ENCODE measurements at places on chromosomes 3 and 15.

DNA sequence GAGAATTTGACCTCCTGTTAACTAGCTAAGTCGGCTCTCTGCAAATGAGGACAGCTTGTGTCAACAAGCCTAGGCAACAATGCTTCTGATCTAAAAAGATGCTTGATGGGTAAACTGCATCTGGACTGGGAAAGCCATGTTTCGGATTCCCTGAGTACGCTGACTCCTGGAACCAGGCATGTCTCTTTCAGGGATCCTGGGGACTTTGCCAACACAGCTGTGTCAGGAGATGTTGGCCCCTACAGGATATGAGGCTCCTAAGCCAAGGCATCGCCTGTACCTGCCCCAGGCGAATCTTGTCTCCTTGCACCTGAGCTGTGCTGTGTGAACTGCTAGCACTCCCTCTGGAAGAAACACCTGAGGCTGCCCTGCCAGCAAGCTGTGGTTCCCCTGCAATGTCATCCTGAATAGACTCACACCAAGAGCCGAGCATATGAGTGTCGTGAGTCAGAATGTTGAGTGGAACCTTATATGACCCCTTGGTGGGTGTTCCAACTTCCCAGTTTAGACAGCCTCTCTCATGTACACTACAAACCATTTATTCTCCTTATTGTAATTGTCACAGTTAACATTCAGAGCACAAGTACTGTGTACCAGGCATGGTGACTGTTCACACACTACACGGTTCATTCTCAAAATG lies 17.0 kb downstream of the EOGT start:
- DNase-seq = no peak

DNA sequence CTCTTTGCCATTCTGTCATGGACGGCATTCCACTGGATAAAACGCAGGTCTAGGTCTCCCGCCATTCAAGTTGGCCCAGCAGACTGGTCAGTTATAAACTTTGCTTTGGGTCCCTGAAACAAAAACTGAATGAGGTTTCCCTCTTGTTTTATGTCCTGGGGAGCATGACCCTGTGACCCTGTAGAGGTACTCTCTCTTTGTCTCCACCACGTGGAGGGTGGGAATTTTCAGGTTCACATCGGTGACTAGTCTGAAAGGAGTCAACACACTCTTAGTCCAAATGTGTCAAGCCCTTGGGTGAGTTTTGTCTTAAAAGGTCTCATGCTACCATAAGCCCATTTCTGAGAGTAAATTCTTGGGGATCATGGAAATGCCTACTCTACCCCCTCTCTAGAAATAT lies 139.9 kb downstream of the PLCH1 start:
- DNase-seq = no peak

- DNase-seq = no peak
Measured at GRCh38 chr3:40588406-40588805, 63.6 kb downstream of the ZNF621 start.

GRCh38 chr3:17151598-17152373 lies 267.0 kb downstream of the PLCL2 start:
- peak; percentile 90 for DNase-seq

- DNase-seq = no peak
Measured at GRCh38 chr3:176514297-176514696, 683.0 kb downstream of the TBL1XR1 start.

DNA sequence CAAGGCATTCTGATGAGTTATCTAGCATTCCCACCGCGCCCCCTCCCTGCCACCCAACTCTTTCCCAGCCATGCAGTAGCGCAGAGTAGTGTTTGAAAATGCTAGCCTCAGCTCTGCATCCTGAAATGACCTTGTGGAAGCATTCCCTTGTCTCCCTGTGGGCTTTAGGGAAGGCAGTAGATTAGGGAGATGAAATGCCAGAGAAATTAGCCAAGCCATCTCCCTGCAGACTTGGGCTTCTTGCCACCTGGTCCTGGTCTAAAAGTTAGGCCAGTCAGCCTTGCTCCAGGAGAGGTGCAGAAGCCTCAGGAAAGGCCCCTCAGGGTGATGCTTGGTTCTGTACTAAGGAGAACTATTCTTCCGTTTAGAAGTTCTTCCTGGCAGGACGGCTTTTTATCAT lies 231.2 kb downstream of the CACNA2D3 start:
- no peak for DNase-seq

DNA sequence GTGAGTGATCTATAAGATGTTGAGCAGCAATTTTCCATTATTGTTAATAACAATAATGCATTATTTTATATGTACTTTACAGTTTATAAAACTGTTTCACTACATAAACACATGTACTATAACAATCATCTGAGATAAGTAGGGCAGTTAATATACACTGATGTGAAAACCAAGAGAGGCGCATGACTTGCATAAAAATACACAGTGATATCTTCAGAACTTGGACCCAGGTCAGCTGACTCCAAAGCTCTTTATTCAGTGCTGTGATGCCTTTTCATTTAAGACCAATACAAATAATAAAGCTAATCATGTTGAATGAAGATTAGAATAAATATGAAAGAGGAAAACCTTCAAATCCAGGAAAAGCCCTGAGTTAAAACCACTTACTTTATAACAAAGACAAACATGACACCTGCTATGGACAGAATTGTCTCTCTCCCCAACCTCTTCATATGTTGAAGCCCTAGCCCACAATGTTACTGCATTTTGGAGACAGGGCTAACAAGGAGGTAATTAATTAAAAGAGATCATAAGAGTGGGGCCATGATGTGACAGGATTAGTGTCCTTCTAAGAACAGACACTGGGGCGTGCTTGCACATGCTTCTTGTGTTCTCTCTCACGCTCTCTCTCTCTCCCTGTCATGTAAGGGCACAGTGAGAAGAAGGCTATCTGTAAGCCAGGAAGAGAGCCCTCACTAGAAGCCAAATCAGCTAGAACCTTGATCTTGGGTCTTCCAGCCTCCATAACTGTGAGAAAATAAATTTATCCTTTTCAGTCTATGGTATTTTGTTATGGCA lies 55.8 kb upstream of the TSPAN3 start:
- DNase-seq = no peak

GRCh38 chr15:82132742-82133141 lies 86.9 kb upstream of the MEX3B start:
- no peak for DNase-seq

Data from activated CD8-positive, alpha-beta memory T cell treated with anti-CD3 and anti-CD28 coated beads for 24 hours (primary cell).